Mammary microvascular endothelial cell (primary cell): ENCODE measurements at places on chromosomes 5 and 9. TPM values are rescaled to one million over a fixed set of nuclear protein-coding genes. Genes with fewer than 3 reads are reported as not detected.

The OR1Q1 gene
- total RNA-seq: not detected in 2 replicates

The MEF2C gene
- total RNA-seq: 48.6 and 71.6 TPM in 2 replicates

The MAMDC4 gene
- total RNA-seq: 1.6 and 1.9 TPM in 2 replicates

The OGN gene
- not detected in 2 replicates for total RNA-seq
